ENCODE measurements at places on chromosomes 7 and 10.

DNA sequence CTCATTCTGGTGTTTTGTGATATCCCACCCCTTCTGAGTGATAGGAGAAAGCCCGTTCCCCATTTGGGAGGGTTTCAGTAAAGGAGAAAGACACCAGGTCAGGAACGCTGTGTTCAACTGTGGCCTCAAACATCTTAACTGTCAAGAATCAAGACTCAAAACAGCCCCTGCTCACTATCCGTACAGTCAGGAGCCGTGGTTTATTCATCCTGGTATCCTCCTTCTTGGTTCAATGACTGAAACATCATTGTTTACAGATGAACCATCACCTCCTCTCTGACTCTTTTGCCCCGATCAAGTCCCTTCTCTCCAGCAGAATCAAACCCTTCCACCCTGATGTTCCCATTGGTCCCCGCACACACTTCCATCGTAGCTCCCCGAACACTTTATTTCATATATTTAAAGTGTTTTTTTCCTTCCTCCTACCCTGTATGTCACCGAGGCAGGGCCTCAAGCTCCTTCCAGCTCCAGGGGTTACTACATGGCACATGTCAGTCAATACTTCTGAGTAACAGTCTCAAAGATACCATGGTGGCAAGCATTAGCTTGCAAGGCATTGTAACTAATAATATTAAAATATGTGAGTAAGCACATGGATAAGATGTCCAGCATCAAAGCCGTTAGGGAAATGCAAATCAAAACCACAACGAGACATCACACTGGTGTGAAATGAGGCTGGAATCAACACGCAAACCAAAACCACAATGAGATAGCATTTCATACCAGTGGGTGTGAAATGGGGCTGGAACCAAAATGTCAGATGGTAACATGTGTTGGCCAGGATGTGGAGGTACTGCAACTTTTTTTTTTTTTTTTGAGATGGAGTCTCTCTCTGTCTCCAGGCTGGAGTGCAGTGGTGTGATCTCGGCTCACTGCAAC lies 124.7 kb upstream of the C1QL3 start:
- no peak for DNase-seq

GRCh38 chr7:44378744-44379143 lies 53.4 kb upstream of the CAMK2B start:
- peak; percentile 96 for DNase-seq

DNA sequence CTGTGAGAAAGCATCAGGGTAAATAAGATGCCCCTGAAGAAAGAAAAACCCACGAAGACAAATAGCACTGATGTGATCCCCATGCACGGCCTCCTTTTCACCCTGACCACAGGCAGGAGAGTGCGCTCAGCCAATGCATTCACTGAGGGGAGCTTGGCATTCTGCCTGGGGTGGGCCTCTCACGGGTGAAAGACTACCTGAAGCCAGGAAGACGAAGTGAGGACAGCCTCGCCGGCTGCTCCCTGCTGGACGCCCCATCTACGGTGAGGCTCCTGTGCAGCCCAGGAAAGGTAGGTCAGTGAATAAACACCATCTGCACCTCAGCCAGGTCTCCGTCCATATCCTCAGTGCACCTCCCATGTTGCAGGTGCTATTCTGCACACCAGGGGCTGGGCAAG lies 32.0 kb downstream of the CPXM2 start:
- no peak for DNase-seq

- DNase-seq = no peak
Measured at GRCh38 chr7:159128767-159129166, 15.9 kb downstream of the VIPR2 start.

- DNase-seq = no peak
Measured at GRCh38 chr7:31695859-31696614, 9.0 kb downstream of the PPP1R17 start.

GRCh38 chr10:123663522-123663921 lies 2.6 kb upstream of the GPR26 start:
- no peak for DNase-seq

- no peak for DNase-seq
Measured at GRCh38 chr7:93337052-93337451, 104.9 kb downstream of the VPS50 start.

DNA sequence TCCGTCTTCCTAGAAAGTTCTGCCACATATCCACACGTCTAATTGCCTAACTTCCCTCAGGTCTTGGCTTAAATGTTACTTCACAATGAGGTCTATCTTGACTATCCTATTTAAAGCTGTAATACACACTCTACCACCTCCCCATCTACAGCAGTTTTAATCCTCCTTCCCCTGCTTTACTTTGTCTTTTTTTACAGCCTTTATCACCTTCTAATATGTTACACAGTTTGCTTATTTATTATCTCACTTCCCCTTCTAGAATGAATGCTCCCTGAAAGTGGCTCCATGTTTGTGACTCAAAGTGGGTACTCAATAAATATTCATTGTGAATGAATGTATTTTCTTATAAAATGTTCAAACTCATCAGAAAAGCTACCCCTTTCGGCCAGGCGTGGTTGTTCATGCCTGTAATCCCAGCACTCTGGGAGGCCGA lies 13.6 kb upstream of the MICU1 start:
- no peak for DNase-seq

GRCh38 chr10:67666416-67667034 lies 29.5 kb downstream of the CTNNA3 start:
- DNase-seq = peak; percentile 49

- no peak for DNase-seq
Measured at GRCh38 chr7:92425311-92425947, 21.9 kb upstream of the GATAD1 start.

DNA sequence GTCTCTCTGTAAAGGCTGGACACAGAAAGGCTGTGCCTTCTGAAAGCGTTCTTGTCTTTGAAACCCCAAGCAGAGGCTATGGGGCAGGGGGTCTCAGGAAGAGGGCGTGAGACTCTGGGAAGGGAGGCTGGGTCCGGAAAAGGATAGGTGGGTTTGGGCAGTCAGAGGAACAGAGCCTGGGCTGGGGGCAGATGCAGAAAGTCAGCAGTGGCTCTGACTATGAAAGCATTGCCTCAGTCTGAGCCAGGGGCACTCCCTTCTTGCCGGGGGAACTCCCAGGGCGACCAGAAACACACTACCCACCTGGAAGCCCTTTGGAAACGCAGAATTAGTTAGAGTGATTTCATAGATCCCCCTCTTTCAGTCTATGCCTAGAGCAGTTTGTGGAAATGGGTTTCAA lies 72.0 kb downstream of the VWA2 start:
- no peak for DNase-seq

DNA sequence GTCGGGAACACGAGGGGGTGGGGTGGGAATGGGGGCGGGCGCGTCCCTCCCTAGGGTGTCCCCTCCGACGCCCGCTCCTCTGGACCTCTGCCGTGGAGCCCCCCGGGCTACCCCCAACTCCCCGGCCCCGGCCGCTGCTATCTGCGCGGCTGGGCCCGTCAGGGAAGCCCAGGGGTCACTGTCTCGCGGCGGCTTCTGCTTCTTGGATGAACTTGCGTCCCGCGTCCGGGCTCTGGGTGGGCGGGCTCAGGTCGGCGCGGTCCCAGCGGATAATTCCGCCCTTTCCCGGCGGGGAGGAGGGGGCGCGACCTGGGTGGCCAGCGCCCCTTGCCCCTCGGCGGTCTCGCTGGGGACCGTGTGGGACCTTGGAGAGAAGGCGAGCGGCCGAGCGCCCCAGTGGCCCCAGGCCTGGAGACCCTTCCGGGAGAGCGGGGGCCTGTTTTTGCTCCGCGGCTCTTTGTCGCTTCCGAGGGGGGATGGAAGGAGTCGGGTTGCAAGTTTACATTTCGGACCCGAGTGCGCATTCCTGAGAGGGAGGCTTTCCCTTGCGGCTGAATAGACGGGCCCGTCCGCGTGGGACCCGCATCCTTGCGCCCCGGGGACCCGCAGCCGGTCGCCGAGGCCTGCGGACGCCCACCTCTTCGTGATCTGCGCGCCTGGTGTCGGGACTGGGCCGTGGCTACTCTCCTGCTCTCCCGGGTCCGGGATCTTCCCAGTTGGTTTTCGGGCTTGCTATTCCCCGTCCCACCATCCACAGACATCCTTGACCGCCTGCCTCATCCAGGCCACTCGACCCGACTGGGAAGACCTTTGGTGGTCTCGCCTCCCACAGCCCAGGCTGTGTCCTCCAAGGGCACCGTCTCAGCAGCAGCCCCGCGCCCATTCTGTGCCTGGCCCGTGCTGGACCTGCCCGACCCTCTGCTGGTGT lies 812 bp downstream of the DOCK1 start:
- peak; percentile 54 for DNase-seq

DNA sequence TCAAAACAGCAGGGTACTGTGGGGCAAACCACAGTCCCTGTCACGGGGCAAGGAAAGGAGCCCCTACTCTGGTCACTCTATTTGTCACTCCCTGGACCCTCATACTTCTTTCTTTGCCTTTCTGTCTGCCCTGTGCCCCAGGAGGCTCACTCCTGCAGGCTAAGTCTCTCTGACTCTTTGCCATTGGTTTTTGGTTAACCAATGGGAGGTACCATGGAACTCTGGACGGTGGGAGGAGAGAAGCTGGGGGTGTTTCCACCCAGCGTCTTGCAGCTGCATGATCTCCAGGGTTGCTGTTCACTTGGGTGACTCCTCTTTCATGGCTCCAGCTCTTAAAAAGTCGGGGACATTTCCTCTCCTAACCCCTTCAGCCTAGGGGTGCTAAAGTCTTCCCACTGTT lies 15.4 kb upstream of the EIF5AL1 start:
- no peak for DNase-seq

GRCh38 chr10:108779501-108779900 lies 1143.8 kb downstream of the XPNPEP1 start:
- no peak for DNase-seq

DNA sequence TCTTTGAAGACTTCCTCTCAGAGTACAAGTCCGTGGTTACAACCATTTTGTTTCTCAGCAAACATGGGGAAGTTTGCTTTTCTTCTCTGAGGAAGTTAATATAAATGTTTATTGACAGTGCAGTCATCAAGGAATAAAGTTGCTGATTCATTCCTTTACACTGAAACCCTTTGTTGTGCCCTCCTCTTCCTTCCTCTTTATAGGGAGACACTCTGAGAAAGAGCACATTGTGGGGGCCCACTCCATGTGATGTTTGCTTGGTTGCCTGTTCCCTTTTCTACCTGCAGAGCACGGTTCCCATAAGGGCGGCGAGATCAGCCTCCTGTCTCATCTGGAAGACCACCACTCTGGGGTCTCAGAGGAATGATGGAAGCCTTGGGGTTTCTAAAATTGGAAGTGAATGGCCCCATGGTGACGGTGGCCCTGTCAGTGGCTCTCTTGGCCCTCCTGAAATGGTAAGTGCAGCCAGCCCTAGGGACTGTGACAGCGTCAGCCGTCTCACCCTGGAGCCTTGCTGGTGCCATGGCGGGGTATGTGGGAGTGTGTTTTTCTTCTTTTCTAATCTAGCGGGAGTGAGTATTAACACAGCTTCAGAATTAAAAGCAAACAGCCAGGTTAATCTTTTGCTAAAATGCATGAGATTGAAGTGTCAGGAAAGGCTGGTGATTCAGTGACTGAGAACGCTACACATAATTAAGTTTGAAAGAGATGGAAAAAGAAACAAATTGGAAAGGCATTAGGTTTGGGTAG lies at the start of gene TBXAS1:
TSS of gene TBXAS1 (plus strand) at position 240 of the 750 bp plus-strand sequence. CDS start at position 367, 127 bp downstream.
- DNase-seq = peak; percentile 26

- no peak for DNase-seq
Measured at GRCh38 chr10:48195803-48196202, 78.7 kb downstream of the FRMPD2 start.

GRCh38 chr7:44629829-44630522 lies 23.5 kb downstream of the OGDH start:
- no peak for DNase-seq

GRCh38 chr10:52030975-52031374 lies 283.1 kb upstream of the DKK1 start:
- DNase-seq = no peak

GRCh38 chr7:46571996-46572395 lies 650.9 kb upstream of the IGFBP3 start:
- peak; percentile 40 for DNase-seq

DNA sequence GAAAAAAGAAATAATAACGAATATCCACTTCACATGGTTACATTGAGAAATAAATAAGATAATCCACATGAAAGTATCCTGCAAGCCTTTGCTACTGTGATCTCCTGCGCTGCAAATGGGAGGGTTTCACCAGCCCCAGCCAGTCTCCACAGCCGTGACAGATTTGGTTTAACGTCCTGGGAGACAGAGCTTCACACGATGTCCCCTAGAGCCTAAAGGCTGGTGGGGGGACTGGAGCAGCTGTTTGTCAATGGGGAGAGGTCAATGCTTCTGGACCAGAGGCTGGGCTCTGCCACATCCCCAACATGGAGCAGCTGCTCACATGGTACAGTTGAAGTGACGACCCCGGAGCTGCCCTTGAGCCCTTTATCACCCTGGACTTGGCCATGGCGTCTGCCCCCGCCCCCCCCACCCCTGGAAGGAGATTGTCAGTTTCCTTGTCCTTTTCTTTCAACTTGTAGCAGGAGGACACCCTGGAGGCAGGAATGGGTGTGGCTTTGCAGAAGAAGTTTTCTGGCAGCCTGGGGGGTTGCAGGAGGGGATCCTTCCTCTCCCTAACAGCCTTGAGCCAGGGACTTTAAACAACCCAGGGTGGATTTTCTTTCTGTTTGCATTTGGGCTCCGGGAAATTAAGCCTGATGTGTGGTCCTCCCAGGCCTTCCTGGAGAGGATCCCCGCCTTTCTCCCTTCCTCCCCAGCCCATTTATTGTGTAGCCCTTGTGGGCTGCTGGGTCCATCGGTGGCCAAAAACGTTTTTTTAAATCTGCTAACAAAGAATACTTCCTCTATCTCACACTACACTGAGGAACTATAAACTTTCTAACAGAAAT lies 37.0 kb upstream of the MXI1 start:
- DNase-seq = no peak

- DNase-seq = peak; percentile 52
Measured at GRCh38 chr7:64849250-64849923, 53.7 kb upstream of the ZNF273 start.

DNA sequence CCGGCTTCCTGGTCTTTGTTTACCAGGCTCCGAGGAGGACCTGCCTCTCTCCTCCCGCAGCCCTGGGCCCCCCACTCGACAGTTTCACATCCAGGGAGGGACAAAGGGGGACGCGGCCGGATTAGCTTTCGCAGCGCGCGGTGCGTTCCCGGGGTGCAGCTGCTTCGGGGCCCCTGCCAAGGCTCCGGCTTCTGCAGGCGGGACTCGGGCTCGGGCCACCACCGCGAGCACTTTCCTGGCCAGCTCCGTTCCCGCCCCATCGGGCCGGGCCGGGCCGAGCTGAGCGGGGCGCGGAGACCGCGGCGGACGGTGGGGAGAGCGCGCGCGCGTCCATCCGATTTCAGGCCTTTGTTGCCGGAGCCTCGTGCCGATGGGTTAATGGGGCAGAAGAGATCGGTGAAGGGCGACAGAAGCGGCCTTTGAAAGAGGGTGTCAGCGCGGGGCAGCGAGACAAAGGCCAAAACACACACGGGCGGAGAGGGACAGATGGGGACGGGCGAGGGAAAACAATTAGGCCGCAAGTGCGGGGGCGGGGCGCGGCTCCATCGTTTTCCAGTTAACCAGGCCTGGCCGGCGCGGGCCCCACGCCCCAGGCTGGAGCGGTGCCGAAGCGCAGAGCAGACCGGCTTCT lies 8.5 kb upstream of the UNCX start:
- no peak for DNase-seq

DNA sequence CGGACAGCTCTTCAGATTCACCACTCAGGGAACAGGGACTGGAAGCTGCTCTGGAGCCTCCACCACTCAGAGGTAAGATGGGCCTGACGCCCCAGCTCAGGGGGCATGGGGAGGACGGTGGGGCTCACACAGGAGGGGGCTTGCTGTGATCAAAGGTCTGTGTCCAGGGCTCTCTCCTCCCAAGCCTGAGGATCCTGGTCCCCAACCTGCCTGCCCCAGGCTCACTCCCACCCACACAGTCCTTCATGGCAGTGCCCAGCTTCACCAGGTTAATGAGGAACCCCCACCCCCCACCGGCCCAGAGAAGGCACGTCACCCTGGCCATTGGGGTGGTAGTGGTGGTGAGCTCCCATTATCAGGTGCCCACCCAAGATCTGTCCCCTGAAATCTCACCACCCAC lies 926.7 kb upstream of the ZNF722 start:
- DNase-seq = no peak
